ENCODE measurements at places on chromosomes 2 and 18. TPM values are rescaled to one million over a fixed set of nuclear protein-coding genes. Genes with fewer than 3 reads are reported as not detected.
A peak's percentile ranks its signal among the peaks of the same experiment; 100 is the strongest.

- no peaks in the 10 kb centered on the region for H3K27me3 ChIP-seq
- no peak overlapping the region for H3K4me3 ChIP-seq
- H3K36me3 ChIP-seq, result no peaks in the 10 kb centered on the region
- H3K4me1 ChIP-seq, result peaks cover 6% of the 10 kb centered on the region
- DNase-seq, result no peak
- no peak overlapping the region for H3K27ac ChIP-seq
These were observed 323.0 kb downstream of the TXNL1 start for GRCh38 chr18:56315363-56315762.

GRCh38 chr2:102550151-102550550 is 69.2 kb upstream of the SLC9A2 start:
- DNase-seq, result no peak
- no peaks in the 10 kb centered on the region for H3K36me3 ChIP-seq
- no peaks in the 10 kb centered on the region for H3K27me3 ChIP-seq
- no peak overlapping the region for H3K4me3 ChIP-seq

GRCh38 chr2:157150747-157151146 is 106.8 kb upstream of the GALNT5 start:
- H3K36me3 ChIP-seq, result no peaks in the 10 kb centered on the region
- H3K4me1 ChIP-seq, result no peaks in the 10 kb centered on the region
- no peak for DNase-seq

- no peak for DNase-seq
- H3K27me3 ChIP-seq, result no peaks in the 10 kb centered on the region
- H3K27ac ChIP-seq, result no peak overlapping the region
- no peaks in the 10 kb centered on the region for H3K4me1 ChIP-seq
These were observed 57.2 kb upstream of the ACVR1 start for GRCh38 chr2:157933160-157933920.

DNA sequence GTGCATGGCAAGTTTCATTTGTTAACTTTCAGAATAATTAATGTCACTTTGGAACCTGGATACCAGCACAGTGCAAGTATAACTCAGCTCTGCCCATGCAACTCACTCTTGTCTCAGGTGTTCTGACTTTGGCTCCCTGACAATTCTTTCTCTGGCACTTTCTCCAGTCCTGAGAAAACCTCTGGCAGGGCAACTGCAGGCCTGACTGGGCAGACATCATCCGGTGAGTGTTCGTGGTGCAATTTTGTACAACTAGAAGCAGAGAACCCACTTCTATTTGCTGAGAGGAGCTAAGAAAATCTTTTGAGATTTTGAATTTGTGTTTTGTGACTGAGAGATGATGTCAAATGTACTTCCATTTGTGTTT is 143.0 kb downstream of the AQP4 start:
- peaks cover 23% of the 10 kb centered on the region for H3K4me1 ChIP-seq
- no peaks in the 10 kb centered on the region for H3K27me3 ChIP-seq
- no peak overlapping the region for H3K4me3 ChIP-seq
- no peak for DNase-seq

DNA sequence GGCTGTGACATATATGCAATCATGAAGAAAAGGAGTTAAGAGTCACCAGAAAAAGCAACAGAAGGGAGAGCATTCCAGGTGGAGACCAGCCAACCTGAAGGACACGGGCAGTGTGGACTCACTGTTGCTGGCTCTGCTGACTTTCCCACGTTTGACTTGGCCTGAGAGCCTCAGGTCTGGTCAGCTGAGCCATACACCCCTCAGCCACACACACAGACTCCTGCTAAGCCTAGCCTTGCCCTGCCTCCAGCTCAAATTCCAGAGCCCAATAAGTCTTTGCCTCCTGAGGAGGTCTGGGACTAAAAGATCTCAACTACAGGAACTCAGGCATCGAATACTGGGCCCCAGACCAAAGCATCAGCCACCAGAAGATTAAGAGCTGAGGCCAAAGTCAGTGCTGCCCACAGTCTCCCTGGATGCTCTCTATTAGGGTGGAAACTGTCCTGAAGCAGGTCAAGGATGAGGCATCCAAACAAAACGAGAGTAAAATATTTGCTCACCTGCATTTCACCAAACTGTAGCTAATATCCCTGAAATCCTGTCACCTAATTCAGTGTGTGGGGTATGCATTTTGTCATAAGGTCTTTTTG is 23.3 kb downstream of the CACNB4 start:
- no peak overlapping the region for H3K27ac ChIP-seq
- DNase-seq, result no peak
- no peaks in the 10 kb centered on the region for H3K27me3 ChIP-seq
- H3K36me3 ChIP-seq, result no peaks in the 10 kb centered on the region
- H3K4me1 ChIP-seq, result peaks cover 8% of the 10 kb centered on the region

DNA sequence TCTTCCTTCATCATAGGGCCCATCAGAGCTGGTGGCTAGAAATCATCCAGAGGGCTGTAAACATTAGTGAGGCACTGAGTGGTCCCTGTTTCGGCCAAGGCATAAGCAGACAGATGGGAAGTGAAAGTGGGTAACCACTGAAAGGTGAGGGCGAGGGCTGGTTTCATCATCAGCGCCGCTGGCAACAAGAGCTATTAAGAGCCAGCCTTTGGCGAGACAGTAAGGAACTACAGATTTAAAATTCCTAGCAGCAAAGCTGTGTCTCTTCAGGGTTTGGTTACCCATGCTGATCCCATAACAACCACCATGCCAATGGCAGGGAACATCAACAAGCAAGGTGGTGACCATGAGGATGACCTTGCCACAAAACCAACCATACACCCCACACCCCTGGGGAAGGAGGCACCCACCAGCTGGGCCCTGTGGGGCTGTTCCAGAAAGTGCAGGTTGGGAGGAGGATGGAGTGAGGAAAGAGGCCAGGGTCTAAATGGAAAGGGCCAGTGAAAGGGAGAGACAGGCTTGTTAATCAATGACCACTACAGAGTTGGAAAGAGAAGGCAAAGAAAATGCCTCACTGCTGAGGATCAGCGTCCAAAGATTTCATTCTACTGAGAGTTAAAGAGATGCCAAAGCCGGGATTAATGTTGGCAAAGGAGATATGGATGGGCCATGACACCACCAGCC is 9.0 kb upstream of the SLC20A1 start:
- DNase-seq, result no peak
- no peaks in the 10 kb centered on the region for H3K36me3 ChIP-seq
- H3K27me3 ChIP-seq, result no peaks in the 10 kb centered on the region

- H3K4me3 ChIP-seq, result no peak overlapping the region
- H3K36me3 ChIP-seq, result peaks cover 98% of the 10 kb centered on the region
- no peak overlapping the region for H3K27ac ChIP-seq
- H3K4me1 ChIP-seq, result peaks cover 6% of the 10 kb centered on the region
These were observed 146.0 kb downstream of the MAP4K4 start for GRCh38 chr2:101843471-101843870.

DNA sequence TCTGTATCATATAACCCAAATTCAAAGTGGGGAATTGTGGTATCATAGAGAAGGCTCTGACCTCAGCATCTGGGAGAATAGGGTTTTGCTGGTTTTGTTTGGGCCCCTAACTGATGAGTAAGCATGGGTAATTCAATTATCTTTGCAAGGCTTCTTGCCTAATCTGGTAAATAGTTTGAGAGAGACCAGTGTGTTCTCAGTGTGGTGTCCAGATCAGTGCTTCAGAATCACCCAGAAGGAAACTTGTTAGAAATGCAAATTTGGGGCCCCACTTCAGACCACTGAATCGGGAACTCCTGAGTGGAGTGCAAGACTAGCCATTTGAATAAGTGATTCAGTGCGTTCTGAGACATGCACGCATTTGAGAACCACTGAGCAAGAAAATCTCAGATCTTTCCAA is 282.7 kb downstream of the EPHA4 start:
- H3K27ac ChIP-seq, result no peak overlapping the region
- no peak overlapping the region for H3K4me3 ChIP-seq
- no peak for DNase-seq
- H3K4me1 ChIP-seq, result no peaks in the 10 kb centered on the region
- no peaks in the 10 kb centered on the region for H3K36me3 ChIP-seq

DNA sequence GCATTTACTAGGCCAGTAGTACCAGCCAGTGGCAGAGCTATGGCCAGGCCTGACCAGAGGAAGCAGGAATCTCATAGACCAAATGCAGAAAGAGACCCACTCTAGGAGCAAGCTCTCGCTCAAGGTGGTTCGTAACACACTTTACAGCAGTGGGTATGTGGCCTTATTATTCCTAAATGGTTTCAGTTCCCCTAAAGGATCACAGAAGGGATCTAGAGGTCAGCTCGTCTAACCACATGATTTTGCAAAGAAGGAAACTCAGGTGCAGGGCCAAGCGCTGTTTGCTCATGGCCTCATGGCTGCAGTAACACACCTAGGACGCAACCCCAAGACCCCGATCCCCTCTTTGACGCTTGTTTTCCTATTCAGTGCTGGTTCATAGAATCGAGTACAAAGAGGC is 65.5 kb upstream of the ATG16L1 start:
- peaks cover 88% of the 10 kb centered on the region for H3K36me3 ChIP-seq
- peaks cover 61% of the 10 kb centered on the region for H3K4me1 ChIP-seq
- no peaks in the 10 kb centered on the region for H3K27me3 ChIP-seq
- H3K27ac ChIP-seq, result peak overlapping the region; percentile 63
- H3K4me3 ChIP-seq, result peak overlapping the region; percentile 16
- DNase-seq, result peak; percentile 73

DNA sequence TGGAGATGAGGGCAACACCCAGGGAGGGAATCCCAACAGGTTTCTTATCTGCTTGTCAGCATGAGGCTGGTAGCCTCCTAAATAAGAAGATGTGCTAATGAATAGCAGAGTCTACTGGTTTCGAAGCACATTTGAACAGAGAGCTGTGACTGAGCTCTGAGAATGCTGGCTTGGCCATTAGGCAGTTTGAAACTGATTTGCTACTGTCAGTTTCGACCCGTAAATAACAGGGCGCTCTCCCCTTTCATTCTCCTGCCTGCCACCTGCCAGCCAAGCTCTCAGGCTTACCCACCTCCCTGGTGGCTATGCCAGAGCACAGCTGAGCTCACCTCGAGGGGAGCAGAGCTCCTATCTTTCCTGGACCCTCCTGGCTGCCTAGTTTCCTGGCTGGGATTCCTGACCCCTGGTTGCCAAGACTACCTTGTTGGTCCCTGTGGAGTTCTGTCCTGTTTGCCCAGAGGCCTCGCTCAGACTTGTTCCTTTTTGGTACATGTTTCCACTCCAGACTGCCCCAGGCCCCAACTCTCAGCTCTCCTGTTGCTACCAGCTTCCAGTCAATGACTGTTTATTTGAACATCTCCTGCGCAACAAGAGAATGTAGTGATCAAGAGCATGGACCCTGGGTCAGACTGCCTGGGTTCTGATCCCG is 102.3 kb upstream of the ALPP start:
- no peak overlapping the region for H3K4me3 ChIP-seq
- no peaks in the 10 kb centered on the region for H3K27me3 ChIP-seq
- peaks cover 18% of the 10 kb centered on the region for H3K36me3 ChIP-seq
- no peak overlapping the region for H3K27ac ChIP-seq

DNA sequence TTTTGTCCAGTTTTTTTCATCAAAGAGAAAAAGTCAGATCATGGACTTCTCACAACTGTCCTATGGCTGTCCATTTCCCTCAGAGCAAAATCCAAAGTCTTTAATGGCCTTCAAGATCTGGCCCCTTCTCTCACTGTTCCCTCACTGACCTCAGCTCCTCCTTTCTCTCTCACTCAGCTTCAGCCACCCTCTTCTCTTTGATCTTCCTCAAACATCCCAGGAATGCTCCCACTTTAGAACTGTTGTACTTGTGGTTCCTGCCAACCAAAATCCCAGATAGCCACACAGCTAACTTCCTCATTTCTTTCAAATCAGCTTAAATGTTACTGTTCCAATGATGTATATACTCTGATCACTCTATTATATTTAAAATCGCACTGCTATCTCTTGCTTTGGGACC is 82.9 kb downstream of the NUP35 start:
- no peak overlapping the region for H3K27ac ChIP-seq
- DNase-seq, result no peak
- H3K27me3 ChIP-seq, result no peaks in the 10 kb centered on the region
- no peaks in the 10 kb centered on the region for H3K4me1 ChIP-seq

- no peaks in the 10 kb centered on the region for H3K27me3 ChIP-seq
- H3K27ac ChIP-seq, result no peak overlapping the region
- no peaks in the 10 kb centered on the region for H3K4me1 ChIP-seq
- DNase-seq, result no peak
These were observed 22.6 kb downstream of the PRELID3A start for GRCh38 chr18:12430137-12430990.

DNA sequence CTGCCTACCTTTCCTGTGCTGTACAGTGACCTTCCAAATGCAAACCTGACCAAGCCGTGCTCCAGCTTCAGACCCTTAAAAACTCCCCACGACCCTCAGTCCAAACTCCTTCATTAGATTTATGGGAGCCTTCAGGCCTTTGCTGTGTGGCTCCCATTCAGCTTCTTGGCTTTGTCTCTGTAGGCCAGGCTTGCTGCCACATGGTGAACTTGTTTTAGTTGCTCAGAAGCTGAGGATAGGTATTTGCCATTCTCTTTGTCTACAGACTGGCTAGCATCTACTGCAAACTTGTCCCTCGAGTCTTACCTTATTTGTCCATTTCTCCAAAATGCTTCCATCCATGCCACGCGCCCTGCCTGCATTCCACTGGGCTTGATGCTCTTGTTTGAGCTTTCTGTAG is 49.1 kb downstream of the SOX11 start:
- H3K27ac ChIP-seq, result no peak overlapping the region
- H3K4me3 ChIP-seq, result no peak overlapping the region
- no peak for DNase-seq

- H3K4me3 ChIP-seq, result peak overlapping the region; percentile 69
- H3K27me3 ChIP-seq, result no peaks in the 10 kb centered on the region
- no peak for DNase-seq
- H3K27ac ChIP-seq, result no peak overlapping the region
These were observed 573 bp downstream of the PAIP2B start for GRCh38 chr2:71226096-71226964.

DNA sequence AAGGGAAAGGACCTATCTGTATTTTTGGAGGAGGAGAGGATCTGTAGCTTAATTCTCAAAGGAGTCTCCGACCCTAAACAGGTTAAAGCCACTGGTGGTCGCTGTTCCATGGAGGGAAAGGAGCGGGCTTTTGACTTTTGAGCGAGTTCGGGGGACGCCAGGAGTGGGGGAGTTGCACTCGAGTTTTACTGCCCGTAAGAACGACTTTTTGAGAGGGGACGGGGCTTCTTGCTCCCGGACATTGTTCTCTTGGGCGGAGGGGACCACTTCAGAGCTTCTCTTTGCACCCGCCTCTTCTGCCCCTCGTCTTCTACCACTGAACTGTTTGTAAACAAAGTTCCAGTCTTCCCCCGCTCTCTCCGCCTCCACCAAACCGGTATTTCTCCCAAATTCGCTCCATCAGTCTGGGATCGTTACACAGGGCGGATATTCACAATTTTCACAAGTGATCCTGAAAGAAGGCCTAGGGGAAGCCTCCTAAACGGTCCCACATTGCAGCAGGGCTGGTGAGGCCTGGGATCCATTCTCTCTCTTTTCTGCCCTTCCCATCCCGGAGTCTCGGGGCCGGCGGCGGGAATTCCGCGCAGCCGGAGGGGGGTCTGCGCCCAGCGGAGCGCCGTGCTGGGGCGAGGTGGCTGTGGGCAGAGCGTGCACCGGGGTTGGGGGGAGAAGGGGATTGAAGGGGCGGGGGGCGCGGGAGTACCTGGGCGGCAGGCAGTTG is 6.6 kb downstream of the DLX2 start:
- DNase-seq, result no peak
- peaks cover 73% of the 10 kb centered on the region for H3K4me1 ChIP-seq
- H3K4me3 ChIP-seq, result no peak overlapping the region

GRCh38 chr2:54673501-54673998 is 49.9 kb upstream of the EML6 start:
- peaks cover 56% of the 10 kb centered on the region for H3K4me1 ChIP-seq
- H3K4me3 ChIP-seq, result peak overlapping the region; percentile 25
- no peaks in the 10 kb centered on the region for H3K36me3 ChIP-seq

Gene IL36RN
- polyA plus RNA-seq, result not detected

Gene MEP1B
- not detected for polyA plus RNA-seq

Gene CCDC178
- polyA plus RNA-seq, result not detected

Gene VWA3B
- polyA plus RNA-seq, result not detected

Gene FOXD4L1
- not detected for polyA plus RNA-seq

Gene TLX2
- not detected for polyA plus RNA-seq

Gene PTPRN
- polyA plus RNA-seq, result 0.22 TPM

Gene TWIST2
- 0.49 TPM for polyA plus RNA-seq

Measured in CD14-positive monocyte (primary cell).